ENCODE measurements at places on chromosomes 12 and 14. TPM values are rescaled to one million over a fixed set of nuclear protein-coding genes. Genes with fewer than 3 reads are reported as not detected.

PNP gene
- total RNA-seq = 23.8 TPM

SIX6 gene
- not detected for total RNA-seq

PNN gene
- 84.1 TPM for total RNA-seq

PZP gene
- total RNA-seq = 0.34 TPM

PPP4R4 gene
- 0.60 TPM for total RNA-seq

LRP1-AS gene
- not detected for total RNA-seq
